ENCODE measurements at places on chromosomes 16 and 17.

- DNase-seq, result no peak
Measured at GRCh38 chr17:64729201-64729600, 67.1 kb upstream of the SMURF2 start.

DNA sequence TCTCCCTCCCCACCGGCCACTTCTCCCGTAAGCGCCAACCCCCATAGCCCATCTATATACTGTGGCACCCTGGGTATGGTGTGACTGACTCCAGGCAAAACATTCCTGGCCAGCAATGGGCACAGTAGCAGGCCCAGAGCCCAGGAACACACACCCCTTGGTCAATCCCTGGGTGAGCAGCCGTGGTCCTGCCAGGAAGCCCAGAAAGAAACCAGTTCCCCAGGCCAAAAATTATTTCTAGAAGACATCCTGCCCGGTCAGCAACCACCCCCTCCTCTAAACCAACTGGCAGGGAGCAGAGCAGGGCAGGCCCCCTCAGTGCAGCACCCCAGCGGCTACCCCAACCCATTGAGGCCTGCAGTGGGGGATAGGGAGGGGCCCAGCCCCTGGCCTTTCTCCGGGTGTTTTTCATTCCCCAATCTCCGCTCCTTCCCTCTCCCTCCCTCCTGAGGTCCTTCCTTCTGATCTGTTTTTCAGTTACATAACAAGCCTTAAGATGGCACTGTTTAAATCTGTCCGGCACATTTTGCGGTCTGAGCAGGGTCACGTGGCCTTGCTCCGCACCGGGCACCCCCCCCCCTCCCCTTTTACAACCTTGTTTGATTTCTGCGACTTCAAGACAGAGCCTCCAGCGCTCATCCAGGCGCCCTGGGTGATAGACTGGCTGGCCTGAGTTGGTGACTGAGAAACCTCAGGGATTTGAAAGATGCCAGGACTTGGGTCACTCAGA lies 2.0 kb downstream of the NPTX1 start:
- no peak for DNase-seq

DNA sequence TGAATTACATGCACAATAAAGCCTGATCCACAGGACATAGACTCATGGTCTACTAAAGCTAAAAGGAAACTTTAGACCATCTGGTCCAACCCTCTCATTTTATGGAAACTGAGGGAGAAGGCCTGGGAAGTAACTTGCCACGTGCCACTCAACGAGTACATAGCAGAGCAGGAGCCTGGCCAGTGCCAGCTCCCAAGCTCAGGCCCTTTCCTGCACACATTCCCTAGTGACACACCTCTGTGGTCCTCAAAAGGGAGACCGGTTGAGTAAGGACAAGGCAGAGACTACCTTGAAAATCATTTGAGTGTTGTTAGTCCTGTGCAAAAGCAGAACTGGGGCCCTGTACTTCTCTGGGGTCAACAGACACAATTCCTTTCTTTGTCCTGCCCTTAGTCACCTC lies 2.8 kb downstream of the CCL4L2 start:
- DNase-seq, result no peak

GRCh38 chr16:28475221-28475620 lies 3.1 kb upstream of the NPIPB7 start:
- DNase-seq, result no peak

GRCh38 chr16:54651440-54652195 lies 279.0 kb upstream of the IRX5 start:
- DNase-seq, result no peak

DNA sequence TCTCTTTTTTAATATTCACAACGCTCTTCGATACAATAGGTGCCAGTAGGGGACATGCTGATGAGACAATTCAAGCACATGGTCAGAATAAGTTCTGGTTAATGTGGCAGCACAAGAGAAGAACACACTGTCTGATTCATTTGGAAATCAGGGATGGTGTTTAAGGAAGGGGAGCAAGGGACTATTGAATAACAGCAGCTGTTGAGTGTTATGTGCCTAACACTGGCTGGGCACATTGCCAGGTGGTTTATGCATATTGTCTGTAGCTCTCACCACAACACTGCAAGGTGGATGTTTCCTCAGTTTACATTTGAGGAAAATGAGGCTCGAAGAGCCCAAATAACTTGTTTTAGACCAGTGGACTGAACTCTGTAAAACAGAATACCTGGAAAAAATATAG lies 44.2 kb downstream of the LYRM9 start:
- no peak for DNase-seq

DNA sequence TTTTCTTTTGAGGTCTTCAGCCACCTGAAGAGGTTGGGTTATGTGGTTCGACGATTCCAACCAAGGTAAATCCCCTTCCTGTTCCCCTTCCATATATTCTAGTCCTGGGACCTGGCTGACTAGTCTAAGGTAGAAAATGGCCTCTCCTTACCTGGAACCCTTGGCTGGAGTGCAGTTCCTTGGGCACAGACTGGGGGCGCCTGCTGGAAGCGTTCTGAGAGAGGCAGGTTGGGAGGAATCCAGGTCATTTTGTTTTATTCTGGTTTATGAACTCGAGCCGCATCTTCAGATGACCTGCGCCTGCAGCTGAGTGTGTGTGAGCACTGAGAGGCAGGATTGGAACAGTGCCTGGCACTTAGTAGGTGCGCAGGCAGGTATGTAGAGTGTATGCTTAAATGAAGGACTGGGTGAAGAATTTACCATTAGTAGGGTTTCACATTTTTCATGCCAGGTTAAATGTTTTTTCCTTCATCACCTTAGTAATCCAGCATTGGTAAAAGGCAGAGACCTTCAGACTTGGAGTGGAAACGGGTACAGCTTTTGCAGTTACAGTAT lies 2.7 kb downstream of the TSEN54 start:
- no peak for DNase-seq

DNA sequence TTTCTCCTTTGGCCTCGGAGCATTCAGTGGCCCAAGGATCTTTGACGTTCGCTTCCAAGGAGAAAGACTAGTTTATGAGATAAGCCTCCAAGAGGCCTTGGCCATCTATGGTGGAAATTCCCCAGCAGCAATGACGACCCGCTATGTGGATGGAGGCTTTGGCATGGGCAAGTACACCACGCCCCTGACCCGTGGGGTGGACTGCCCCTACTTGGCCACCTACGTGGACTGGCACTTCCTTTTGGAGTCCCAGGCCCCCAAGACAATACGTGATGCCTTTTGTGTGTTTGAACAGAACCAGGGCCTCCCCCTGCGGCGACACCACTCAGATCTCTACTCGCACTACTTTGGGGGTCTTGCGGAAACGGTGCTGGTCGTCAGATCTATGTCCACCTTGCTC lies 1.4 kb downstream of the AOC3 start:
- no peak for DNase-seq

GRCh38 chr17:35972945-35973332 lies 8.4 kb downstream of the CCL16 start:
- DNase-seq, result no peak

DNA sequence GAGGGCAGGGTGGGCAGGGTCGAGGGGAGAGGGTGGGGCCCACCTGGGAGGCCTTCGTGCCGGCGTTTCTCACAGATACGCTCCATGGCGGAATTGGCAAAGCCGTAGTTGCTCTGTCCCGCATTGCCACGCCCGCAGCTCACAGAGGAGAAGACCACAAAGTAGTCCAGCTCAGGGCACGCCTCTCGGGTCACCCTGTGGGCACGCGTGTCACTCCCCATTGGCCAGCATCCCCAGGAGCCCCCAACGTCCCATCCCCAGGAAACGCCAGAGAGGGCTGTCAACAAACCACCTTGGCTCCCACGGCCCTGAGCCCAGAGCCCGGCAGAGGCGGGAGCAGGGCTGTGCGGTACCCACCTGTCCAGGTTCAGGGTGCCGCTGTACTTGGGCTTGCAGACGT lies 16.1 kb downstream of the FASN start:
- DNase-seq, result no peak

DNA sequence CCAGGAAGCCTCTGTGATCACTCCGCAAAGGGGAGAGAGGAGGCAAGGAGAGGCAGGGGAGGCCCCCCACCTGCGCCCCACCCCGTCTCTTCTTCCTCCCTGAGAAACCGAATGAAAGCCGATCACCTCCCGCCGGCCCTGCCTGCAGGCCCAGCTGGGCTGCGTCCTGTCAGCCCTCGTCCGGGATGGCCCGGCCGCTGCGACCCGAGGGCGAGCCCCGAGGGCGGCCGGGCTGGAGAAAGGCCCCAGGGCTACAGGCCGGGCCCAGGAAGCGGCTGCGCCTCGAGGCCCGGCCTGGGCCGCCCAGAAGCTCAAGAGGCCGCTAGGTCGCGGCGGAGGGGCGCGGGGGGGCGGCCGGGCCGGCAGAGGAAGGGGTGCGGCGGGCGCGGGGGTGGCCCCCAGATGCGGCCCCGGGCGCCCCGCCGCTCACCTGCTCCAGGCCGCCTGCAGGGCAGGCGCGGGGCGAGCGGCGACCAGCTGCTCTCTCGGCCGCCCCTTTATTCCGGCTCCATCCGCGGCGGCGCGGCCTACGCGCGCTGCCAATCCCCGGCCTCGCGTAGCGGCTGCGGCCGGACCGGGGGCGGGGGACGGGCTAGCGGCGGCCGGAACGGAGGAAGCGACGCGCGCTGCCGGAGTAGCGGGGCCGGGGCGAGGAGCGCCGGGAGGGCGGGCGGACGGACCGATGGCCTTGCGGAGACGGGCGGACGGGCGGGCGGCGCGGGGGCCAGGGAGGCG lies at the start of gene ZNF319:
Gene ZNF319, minus strand, starts transcription at position 702 of the 735 bp plus-strand sequence. CDS start 2,407 bp downstream, outside the sequence.
- DNase-seq, result no peak

DNA sequence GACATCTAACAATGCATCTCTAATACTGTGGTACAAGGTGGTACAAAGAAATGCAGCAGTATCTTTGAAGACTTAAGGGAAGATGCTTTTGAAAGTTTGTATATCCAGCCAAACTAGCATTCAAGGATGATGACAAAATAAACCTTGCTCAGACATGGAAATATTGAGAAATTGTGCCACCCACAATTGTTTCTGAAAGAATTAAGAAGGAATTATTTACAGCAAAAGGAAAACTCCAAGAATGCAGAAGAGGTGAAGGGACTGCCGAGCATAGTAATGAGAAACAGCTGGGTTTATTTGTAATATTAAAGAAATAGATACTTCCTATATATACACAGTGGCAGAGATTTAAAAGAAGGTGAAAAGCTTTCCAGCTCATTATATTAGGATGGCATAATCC lies 29.5 kb downstream of the PMFBP1 start:
- DNase-seq, result no peak

GRCh38 chr16:71412270-71413160 lies 29.3 kb downstream of the TLE7 start:
- DNase-seq, result peak; percentile 19

- no peak for DNase-seq
Measured at GRCh38 chr16:860891-861290, 60.4 kb upstream of the GNG13 start.

DNA sequence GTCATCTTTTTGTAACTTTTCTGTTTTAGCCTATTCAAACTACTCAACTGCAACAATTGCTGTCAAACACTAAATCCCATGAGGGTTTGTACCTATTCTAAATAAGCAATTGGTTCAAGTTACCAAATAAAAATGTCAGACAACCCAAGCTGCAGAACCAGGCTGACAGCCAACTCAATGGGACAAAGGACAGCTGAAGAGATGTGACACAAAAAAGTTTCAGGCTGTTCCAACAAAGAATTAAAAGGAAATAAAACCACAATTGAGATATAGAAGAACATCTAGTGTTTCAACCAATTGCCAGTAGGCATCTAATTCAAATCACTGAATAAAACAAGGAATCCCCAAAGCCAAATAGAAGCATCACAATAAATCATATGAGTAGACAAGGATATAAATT lies 49.3 kb downstream of the GRB7 start:
- DNase-seq, result no peak

DNA sequence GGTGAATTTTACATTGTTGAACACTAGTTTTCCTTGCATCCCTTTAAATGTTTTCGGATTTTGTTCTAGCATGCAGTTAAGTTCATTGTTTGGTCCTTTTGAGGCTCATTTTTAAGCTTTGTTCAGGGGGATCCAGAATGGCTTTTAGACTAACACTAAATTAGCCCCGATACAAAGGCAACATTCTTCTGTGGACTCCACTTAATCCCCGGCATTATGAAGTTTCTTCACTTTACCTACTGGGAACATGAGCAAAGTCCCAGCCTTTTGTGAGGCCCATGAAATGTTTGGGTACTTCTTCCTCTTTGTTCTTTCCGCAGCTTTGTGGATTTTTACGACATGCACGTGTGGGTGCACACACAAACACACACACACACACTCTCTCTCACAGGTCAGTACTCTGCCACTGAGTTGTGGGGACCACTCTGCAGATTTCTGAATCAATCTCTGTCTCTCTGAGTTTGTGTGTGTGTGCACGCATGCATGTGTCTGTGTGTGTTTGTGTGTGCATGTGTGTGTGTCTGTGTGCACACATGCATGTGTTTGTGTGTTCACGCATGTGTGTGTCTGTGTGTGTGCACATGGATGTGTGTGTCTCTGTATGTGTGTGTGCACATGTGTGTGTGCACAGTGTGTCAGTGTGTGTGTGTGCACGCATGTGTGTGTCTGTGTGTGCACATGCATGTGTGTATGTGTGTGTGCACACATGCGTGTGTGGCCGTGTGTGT lies 240.4 kb upstream of the TNRC6C start:
- no peak for DNase-seq

DNA sequence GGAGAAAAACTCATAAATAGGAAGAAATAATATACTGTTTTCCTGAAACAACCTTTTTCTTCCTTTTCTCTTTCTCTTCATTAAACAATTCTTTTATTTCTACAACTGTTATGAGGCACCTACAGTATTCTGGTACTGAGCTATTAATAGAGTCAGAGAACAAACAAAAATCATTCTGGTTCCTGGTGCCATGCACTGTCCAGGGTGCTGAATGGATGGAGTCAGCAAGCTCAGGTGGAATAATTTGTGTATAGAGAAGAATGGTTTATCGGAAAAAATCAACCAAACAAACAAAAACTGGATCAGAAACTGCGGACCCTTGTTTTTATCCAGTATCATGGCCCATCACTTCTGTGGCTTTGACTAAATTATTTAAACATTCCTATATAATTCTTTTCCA lies 430.3 kb upstream of the GOT2 start:
- DNase-seq, result no peak

DNA sequence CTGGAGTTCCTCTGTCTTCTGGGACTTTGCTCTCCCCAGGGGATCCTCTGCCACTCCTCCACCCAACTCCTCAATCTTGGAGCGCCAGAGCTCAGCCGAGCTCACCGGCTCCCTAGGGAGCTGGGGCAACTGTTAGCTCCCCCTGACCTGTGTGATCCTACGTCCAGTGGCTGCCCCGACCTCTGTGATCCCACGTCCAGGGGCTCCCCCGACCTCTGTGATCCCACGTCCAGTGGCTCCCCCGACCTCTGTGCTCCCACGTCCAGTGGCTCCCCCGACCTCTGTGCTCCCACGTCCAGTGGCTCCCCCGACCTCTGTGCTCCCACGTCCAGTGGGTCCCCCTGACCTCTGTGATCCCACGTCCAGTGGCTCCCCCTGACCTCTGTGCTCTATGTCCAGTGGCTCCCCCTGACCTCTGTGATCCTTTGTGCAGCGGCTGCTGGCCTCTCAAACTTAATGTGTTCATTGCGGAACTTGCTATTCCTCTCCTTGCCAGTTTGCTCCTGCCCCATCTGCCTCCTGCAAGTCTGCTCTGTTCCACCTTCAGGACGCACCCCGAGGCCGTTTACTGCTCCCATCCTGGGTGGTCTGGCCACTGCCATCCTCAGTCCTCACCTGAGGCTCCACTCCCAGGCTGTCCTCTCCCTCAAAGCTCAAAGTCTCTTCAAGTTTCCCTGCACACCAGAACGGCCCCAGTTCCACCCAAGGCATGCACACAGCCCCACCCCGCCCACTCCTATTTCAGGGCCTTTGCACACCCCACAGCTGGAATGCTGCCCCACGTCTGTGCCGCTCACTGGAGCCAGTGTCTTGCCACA lies 2.8 kb downstream of the VPS9D1 start:
- no peak for DNase-seq

GRCh38 chr16:89170346-89171215 lies 967 bp upstream of the CDH15 start:
- no peak for DNase-seq

GRCh38 chr17:65560628-65561451 lies 608 bp downstream of the AXIN2 start:
- peak; percentile 40 for DNase-seq

Data from stimulated activated CD8-positive, alpha-beta memory T cell treated with anti-CD3 and anti-CD28 coated beads, Interleukin-15, amount 100 ng/mL, for 48 hours (primary cell).